ENCODE measurements at places on chromosomes 3 and 15.

DNA sequence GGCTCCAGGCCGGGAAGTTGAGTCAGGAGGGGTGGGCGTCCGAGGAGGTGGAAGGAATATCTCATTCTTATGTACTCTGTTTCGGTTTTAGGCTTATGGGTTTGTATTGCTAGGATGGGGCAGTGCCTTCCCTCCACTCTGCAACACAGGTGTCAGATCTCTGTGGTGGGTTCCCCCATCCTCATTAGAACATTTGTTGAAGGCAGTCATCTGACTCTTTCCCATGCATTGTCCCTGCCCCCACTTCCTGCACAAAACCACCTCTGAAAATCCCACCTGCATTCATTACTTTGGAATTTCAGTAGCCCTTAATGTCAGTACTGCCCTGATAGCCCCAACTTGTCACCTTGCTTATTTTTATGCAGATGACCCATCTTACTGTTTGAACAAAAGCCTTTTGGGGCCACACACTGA is 29.5 kb downstream of the GYG1 start:
- DNase-seq: no peak

GRCh38 chr15:85943791-85944190 is 135.9 kb upstream of the AGBL1 start:
- DNase-seq: no peak

GRCh38 chr3:53691349-53691748 is 154.9 kb downstream of the CHDH start:
- no peak for DNase-seq

- peak; percentile 24 for DNase-seq
Measured at GRCh38 chr3:139715743-139716360, 38.1 kb upstream of the NMNAT3 start.

DNA sequence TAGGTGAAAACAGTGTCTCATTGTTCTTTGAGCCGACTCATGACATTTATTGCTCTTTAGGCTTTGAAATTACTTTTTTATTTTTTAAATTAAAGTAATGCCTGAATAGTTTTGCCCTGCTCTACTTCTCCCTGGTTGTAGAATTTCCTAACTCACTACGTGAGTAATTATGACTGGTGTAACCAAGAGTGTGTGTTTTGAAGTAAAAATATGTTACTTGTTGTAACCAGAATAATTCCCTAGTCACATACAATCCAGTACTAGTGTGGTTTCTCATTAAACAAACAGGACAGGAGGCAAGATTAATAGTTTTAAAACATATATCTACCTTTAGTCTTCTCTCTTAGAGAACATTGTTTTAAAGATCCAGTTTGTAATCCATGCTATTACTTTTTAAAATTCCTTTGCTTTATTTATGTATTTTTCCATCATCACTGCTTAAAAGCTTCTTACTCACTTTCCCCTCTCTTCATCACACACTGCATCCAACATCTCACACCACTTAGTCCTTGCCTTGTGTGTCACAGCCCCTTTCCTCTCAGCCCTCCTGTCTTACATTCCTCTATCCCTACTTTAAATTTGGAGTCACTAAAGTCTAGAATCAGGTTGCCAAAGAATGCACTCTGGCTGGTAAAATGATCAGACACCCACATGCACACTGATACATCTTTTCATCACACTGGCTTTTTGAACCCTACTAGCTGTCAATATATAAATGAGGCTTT is 219.7 kb downstream of the WNT5A start:
- no peak for DNase-seq

- DNase-seq: no peak
Measured at GRCh38 chr3:10319804-10320203, 1.1 kb downstream of the SEC13 start.

DNA sequence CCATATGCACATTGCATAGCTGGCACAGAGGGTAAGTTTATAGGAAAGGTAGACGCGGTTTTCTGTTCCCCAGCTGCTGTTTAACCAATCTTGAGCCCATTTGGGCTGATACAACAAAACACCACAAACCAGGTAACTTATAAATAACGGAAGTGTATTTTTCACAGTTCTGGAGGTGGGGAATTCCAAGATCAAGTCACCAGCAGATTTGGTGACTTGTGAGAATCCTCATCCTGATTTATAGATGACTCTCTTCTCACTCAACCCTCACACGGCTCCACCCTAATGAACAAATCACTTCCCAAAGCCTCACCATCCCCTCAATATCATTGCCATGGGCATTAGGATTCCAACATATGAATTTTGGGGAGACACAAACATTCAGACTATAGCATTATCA is 694.4 kb upstream of the NR2F2 start:
- no peak for DNase-seq

DNA sequence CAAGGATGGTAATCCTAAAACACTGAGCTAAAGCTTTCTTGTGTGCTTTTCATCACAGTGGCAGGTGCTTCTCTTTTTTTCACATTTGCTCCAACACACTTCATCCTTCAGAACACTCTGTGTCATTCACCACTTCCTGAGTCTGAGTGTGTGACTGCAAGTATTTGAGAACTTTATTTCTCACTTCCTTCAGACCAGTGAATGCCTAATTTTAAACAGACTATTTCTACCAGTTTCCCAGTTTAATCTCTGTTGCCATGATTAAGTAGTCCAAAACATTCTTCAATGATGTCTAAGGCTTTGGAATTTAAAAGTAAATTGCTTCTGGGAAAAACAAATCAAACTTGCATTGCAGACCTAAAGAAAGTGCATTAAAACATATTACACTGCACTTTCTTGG is 541.2 kb downstream of the RBMS3 start:
- no peak for DNase-seq

DNA sequence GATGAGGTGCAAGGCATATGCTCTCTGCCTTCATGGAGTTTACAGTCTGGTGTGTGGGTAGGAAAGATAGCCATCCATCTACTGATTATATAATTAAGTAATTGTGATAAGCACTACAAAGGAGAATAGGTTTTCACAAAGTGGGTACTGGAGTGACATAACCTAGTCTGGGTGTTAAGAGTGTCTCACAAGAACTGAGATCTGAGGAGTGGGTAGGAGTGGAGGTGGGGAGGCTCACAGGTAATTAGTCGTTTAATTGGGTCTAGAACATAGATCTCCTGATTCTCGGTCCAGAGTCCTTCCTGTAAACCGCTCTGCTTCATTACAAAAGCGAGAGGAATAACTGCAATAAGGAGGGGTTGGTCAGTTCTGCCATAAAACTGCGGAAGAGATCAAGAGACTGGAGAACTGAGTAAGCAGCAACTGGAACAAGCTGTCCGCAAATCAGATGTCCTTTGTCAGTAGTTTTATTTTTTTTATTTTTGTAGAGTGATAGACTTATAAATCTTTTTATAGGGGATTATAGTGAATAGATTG is 2.2 kb downstream of the NEO1 start:
- no peak for DNase-seq

DNA sequence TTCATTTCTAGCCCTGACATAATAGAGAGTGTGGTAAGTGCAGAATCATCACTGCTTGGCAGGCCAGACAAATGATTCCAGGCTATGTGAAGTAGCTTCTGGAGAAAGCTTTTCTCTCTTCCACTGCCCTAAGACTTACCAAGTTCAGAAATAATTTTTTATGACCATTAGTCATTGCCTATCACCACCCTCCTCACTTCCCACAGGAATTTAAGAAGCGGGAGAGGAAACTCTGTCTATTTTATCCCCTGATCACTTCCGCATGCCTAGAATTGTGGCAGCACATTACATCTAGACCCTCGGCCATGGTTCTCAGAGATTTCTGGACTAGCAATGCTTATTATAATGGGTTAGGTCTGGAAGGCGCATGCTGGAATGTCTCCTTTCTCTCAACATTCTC is 397.8 kb upstream of the NR2F2 start:
- DNase-seq: no peak

- no peak for DNase-seq
Measured at GRCh38 chr3:178949896-178950295, 121.7 kb downstream of the ZMAT3 start.

GRCh38 chr3:187518207-187518606 is 150.0 kb downstream of the RTP4 start:
- no peak for DNase-seq

GRCh38 chr3:42014921-42015533 is 53.1 kb upstream of the ULK4 start:
- no peak for DNase-seq

DNA sequence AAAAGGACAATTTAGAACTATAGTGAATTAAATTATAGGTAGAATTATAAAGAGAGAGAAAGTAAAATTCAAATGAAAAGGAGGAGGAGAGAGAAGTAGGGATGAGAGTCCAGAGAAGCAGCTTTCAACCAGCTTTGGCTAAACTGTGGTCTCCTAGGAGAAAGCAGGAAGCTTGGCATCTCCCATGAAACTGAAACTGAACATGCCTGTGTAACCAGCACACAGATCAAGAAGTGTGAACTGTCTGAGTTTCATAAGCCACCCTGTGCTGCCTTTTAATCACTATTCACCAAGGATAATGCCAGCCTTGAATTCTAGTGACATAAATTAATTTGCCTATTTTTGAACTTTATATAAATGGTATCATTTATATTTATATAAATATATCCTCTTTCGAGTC is 128.5 kb downstream of the MYRIP start:
- no peak for DNase-seq

DNA sequence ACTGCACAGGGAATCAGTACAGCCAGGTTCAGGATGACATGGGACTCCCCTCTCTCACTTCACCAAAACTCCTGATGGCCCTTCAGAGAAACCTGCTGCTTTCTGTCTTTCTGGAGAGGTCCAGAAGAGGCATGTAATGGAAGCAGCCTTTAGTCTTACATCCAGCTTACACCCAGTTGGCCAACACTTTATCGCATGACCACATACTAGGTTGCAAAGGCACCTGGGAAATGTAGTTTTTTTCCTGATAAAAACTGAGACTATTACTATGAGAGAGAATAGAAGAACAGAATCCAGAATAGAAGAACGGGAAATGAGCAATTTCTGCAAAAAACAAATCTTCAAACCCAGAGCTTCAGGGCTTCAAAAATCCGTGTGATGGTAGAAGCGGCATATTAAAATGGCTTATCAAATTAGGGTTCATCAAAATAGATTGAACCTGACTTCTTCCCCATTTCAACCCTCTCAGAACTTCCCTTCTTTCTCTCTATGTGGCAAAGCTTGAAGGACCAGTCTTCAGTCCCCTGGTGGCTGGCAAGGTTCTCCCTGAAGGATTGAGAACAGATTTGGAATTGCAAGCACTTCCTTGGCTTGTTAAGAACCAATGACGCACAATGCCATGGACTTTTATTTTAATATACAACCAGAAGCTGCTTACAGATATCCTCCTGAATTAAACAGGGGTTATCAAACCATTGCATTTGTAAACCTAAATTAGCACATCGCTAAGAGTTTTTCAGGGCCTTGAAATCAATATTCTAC is 34.4 kb downstream of the CORO2B start:
- no peak for DNase-seq

GRCh38 chr15:32944431-32944830 is 226.6 kb downstream of the GREM1 start:
- DNase-seq: no peak

- no peak for DNase-seq
Measured at GRCh38 chr3:120473896-120474675, 23.3 kb upstream of the FSTL1 start.

DNA sequence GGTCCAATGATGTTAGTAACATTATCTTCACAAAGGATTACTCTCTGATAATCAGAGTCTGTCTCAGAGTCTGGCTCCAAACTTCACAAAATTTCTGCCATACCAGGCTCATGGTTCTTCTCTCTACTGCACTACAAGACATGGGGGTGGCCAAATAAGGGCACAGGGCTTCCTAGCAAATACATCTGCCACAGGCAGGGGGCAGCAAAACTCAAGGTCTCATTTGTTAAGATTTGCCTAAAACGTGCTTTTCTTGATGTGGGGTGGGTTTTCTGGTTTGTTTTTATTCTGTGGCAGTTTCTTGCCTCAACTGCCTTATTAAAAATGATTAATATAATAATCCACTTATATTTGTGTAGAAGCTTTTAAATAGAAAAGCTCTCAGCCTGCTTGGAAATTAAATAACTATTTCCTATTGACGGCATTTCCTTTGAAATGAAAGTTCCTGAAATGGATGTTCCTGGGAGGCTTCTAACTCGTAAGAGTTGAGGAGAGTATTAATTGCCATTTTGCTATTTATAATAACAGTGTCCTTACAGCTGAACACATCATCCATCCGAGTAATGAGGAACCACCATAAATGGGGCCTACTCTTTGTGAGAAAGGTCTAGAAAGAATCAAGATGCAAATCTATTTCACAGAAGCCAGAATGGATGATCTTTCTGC is 53.8 kb downstream of the SST start:
- no peak for DNase-seq

DNA sequence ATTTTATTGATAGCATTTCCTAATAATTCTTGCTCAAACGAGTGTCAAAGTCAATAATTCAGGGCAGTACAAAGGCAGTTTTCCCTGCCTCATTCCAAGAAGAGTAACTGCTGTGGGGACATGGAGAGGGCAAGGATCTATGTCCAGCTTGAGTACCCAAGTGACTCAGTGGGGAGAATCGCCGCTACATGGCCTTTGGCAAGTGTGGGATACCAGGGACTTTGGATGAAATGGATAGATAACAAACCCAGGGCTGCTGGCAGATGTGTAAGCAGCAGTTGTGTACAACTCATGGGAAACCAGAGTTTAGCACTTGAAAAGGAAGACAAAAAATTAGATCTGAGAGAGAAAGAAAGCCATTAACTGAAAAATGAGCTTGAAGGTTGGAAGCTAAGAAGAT is 122.2 kb upstream of the TRIM42 start:
- DNase-seq: no peak

GRCh38 chr15:92809880-92810361 is 90.2 kb upstream of the CHD2 start:
- no peak for DNase-seq

DNA sequence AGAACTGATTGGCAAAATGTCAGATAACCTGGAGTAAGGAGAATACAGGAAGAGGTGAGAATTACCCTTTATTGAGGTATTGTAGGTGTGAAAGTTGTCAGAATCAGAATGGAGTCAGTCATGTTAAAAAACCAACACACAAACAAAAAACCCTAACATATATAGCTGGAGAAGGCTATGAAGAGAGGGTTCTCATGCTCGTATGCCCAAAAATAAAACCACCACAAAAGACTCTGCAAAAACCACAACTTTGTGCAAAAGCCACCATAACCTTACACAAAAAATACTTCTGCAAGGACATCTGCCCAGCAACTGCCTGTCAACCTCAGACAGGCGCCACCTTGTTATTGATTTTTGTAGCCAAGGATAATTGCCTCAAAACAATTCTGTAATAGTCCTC is 136.0 kb downstream of the CD47 start:
- DNase-seq: no peak

- DNase-seq: no peak
Measured at GRCh38 chr3:98341758-98342157, 11.9 kb upstream of the OR5K4 start.

Data from epithelial cell of prostate (primary cell).